Heart right ventricle (tissue), 16 donors: ENCODE measurements at places on chromosomes 2 and 18.

DNA sequence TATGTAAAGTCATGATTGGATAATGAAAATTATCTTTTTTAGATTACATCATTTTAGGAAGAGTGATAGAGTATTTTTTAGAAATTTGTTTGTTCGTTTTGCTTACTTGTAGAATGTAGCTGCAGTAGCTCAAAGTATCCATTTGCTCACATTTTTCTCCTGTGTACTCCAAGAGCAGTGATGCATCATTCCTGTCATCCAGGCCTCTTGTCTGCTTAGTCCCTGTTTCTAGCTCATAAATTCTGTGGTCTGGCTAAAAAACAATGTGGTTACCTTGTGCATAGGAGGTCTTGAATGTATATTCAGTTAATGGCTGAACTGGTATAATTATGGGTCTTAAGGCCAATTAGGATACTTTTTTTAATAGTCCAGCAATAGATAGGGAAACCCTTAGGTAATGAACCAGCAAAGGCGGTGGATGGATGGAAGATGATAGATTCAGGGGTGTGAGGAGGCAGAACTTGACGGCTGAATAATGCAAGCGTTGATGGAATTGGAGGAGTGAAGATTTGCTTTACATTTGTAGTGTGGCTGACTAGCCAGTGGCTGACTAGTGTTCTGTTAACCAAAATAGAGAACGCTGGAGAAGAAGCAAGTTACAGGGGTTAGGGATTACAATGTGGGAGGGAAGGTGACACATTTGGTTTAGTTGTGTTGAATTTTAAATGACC, 145.0 kb downstream of the ZNF407 start:
- no peak overlapping the region for H3K27ac ChIP-seq
- H3K36me3 ChIP-seq, result no peaks in the 10 kb centered on the region

- H3K27ac ChIP-seq, result no peak overlapping the region
- DNase-seq, result no peak
- no peaks in the 10 kb centered on the region for H3K27me3 ChIP-seq
- H3K4me1 ChIP-seq, result no peaks in the 10 kb centered on the region
- H3K36me3 ChIP-seq, result no peaks in the 10 kb centered on the region
These were observed 317.8 kb downstream of the EPHA4 start for GRCh38 chr2:221254299-221254698.

GRCh38 chr2:236075802-236076201, 92.4 kb downstream of the GBX2 start:
- H3K27me3 ChIP-seq, result no peaks in the 10 kb centered on the region
- H3K36me3 ChIP-seq, result no peaks in the 10 kb centered on the region
- no peaks in the 10 kb centered on the region for H3K4me1 ChIP-seq
- no peak for DNase-seq
- no peak overlapping the region for H3K27ac ChIP-seq
- H3K4me3 ChIP-seq, result no peak overlapping the region

- H3K36me3 ChIP-seq, result no peaks in the 10 kb centered on the region
- no peak overlapping the region for H3K27ac ChIP-seq
- no peak overlapping the region for H3K4me3 ChIP-seq
- DNase-seq, result no peak
These were observed 83.1 kb downstream of the LNPK start for GRCh38 chr2:175918935-175919334.

- no peaks in the 10 kb centered on the region for H3K36me3 ChIP-seq
- H3K4me1 ChIP-seq, result no peaks in the 10 kb centered on the region
- H3K27me3 ChIP-seq, result no peaks in the 10 kb centered on the region
- H3K4me3 ChIP-seq, result no peak overlapping the region
- no peak for DNase-seq
These were observed 31.5 kb upstream of the SLC4A10 start for GRCh38 chr2:161592713-161593112.

GRCh38 chr2:170140561-170140960, 37.4 kb upstream of the MYO3B start:
- no peaks in the 10 kb centered on the region for H3K27me3 ChIP-seq
- H3K27ac ChIP-seq, result no peak overlapping the region
- H3K4me3 ChIP-seq, result no peak overlapping the region
- H3K4me1 ChIP-seq, result no peaks in the 10 kb centered on the region
- DNase-seq, result no peak

- peak overlapping the region; percentile 70 for H3K27ac ChIP-seq
- H3K27me3 ChIP-seq, result no peaks in the 10 kb centered on the region
- H3K4me1 ChIP-seq, result peaks cover 2% of the 10 kb centered on the region
- DNase-seq, result no peak
- H3K4me3 ChIP-seq, result no peak overlapping the region
These were observed 29.8 kb downstream of the PCBP1 start for GRCh38 chr2:70116936-70117552.

DNA sequence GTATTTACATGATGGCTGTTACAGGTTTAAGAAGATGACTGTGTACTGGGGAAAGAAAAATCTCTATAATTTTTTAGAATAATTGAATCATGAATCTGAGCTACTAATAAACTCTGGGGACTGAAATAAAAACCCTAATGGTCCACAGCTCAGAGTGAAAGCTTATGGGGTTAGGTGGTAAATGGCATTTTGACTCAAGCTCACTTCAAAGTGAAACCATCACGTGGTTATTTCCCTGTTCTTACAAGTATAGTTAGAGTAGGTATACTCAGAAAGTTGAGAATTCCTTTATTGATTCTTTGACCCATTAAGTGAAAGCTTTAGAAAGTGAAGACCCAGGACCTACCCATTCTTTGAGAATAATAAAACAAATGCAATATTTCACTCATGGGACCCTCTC, 626.2 kb upstream of the SETBP1 start:
- H3K4me1 ChIP-seq, result no peaks in the 10 kb centered on the region
- H3K4me3 ChIP-seq, result no peak overlapping the region
- no peak for DNase-seq
- no peak overlapping the region for H3K27ac ChIP-seq
- H3K36me3 ChIP-seq, result no peaks in the 10 kb centered on the region
- no peaks in the 10 kb centered on the region for H3K27me3 ChIP-seq

DNA sequence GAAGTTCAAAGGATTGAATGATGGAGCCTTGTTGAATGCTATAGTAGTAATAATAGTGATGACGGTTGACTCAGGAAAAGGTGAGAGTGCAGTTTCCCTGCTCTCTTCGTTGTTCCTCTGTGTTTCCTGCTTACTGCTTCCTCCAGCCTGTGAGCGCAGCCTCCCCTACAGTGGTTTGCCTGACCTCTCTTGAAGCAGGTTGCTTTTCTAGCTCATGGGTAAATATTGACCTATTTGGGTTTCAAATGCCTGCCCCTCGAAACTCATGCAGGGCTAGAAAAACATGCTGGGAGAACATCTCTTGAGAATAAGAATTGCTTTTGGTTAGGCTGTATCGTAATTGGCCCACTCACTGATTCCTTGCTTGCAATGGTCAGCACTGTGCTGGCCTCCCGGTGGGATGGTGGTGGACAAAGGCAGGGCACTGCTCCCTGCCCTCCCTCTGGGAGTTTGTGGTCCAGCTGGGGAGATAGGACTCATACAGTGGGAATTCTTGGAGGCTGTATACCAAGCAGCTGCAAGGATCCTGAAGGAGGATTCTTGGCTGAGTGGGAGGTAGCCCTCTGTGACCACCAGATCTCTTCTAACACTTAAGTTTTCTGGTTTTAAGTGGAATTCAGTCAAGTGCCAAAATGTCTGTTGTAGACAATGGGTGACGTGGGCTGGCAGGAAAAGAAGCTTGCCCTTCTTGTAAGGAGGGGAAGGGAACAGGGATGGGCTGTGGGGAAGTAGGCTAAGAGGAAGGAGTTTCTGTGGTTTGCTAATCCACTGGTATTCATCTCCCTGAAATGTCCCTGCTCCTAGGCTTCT, 5.4 kb upstream of the RNF181 start:
- peak; percentile 69 for DNase-seq
- peak overlapping the region; percentile 63 for H3K27ac ChIP-seq
- H3K4me1 ChIP-seq, result peaks cover 82% of the 10 kb centered on the region

- H3K27ac ChIP-seq, result no peak overlapping the region
- no peaks in the 10 kb centered on the region for H3K4me1 ChIP-seq
- no peak for DNase-seq
- H3K27me3 ChIP-seq, result no peaks in the 10 kb centered on the region
- no peaks in the 10 kb centered on the region for H3K36me3 ChIP-seq
These were observed 60.0 kb downstream of the NXPH2 start for GRCh38 chr2:138720035-138720838.

DNA sequence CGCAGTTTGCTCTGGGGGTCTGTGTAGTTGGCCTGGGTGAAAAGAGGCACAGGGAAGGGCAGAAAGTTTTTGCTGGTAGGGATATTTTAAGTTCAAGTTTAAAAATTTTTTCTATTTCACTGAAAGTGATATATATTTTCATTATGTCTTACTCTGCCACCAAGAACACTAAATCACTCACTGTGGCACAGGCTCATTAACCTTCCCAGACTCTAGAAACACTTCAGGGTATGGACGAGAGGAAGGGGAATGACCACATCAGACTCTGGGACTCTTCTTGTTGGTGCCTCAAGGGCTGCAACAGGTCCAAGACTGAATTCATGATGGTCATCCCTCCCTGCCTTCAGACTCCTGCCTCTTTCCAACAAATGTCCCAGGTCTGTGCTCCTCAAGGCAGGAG, 29.0 kb downstream of the INO80C start:
- DNase-seq, result no peak
- peaks cover 13% of the 10 kb centered on the region for H3K36me3 ChIP-seq
- H3K27ac ChIP-seq, result no peak overlapping the region
- no peaks in the 10 kb centered on the region for H3K27me3 ChIP-seq

DNA sequence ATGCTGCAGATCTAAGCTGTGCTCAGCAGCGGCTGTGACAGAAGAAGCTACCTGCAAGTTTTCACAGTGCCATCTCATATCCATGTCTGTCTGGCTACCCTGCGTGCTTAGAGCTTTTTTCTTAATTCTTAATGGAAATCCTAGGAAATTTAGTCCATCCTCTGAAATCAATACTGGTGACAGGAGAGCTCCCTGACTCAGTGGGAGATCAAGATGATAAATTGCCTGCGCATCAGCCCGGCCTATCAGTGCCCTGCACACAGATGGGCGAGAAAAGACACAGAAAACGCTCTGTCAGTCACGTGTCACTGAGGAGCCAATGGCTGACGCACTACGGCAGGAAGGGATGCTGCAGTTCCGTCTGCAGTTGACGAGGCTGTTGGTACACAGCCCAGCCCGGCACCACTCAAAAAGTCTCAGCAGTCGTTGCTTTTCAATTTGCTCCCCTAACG, 819.6 kb upstream of the FSHR start:
- DNase-seq, result peak; percentile 56
- H3K4me1 ChIP-seq, result no peaks in the 10 kb centered on the region
- no peaks in the 10 kb centered on the region for H3K27me3 ChIP-seq
- no peak overlapping the region for H3K27ac ChIP-seq

DNA sequence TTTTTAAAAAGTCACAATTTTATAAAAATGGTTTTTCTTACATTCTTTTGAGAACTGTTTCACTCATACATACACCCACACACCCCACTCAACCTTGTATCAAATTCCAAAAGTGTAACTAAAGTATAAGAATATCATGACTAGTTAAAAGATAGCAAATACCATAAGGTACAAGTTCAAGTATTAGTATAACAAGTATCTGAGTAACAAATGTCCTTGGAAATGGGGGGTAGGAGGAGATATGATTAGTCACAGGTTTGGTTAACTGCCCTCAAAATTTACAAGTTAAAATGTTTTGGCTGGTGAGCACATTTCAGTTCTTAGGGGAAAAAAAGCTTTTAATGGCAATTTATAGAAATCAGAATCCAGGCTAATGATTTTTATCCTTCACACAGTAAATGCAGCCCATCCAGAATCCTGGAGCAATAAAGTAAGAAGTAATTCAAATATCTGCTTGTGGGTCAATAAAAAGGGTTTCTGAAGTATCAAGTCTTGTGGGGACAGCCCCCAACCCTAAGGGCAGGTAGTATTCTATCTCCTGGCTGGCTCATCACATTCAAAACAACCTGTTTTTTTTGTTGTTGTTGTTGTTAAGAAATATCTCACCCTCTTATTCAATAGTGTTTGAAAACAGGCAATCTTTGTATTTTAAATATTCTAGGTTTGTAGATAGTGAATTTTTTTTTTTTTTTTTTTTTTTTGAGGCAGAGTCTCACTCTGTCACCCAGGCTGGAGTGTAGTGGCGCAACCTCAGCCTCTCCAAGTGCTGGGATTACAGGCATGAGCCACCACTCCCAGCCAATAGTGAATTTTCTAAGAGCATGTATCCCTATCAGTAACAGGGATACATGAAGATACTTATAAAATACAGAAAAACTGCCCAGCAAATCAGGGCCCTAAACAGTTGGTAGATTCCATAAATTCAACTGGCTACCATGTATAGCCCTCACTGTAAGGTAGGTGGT, 14.5 kb downstream of the IAH1 start:
- H3K4me1 ChIP-seq, result no peaks in the 10 kb centered on the region
- no peak for DNase-seq
- no peak overlapping the region for H3K4me3 ChIP-seq
- peaks cover 100% of the 10 kb centered on the region for H3K36me3 ChIP-seq

DNA sequence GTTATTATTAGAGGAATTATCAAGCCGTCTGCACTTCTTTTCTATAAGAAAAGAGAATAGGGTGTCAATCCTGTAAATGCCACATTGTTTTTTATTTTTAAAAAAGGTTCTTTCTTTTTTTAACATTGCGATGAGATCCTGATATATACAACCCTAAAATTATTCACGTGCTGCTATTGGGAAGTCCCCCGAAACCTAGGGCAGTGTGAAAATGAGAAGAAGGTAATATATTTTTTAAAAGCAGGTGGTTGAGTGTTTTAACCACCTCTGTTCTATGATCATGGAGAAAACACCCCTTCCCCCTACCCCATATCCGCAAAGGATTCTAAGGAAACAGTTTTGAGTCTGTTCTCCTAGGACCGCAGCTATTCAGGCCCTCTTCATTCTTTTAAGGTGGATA, 94.5 kb upstream of the KLHL14 start:
- H3K36me3 ChIP-seq, result no peaks in the 10 kb centered on the region
- H3K27me3 ChIP-seq, result peaks cover 7% of the 10 kb centered on the region
- H3K4me3 ChIP-seq, result no peak overlapping the region

- H3K27ac ChIP-seq, result no peak overlapping the region
- H3K27me3 ChIP-seq, result no peaks in the 10 kb centered on the region
- DNase-seq, result no peak
- H3K36me3 ChIP-seq, result no peaks in the 10 kb centered on the region
- no peaks in the 10 kb centered on the region for H3K4me1 ChIP-seq
These were observed 26.8 kb downstream of the MAL start for GRCh38 chr2:95052307-95052706.
